Hematopoietic multipotent progenitor cell (in vitro differentiated cells): ENCODE measurements at places on chromosomes 2 and 18. TPM values are rescaled to one million over a fixed set of nuclear protein-coding genes. Genes with fewer than 3 reads are reported as not detected.

GRCh38 chr18:2651981-2652380 lies 3.5 kb upstream of the SMCHD1 start:
- DNase-seq: no peak

DNA sequence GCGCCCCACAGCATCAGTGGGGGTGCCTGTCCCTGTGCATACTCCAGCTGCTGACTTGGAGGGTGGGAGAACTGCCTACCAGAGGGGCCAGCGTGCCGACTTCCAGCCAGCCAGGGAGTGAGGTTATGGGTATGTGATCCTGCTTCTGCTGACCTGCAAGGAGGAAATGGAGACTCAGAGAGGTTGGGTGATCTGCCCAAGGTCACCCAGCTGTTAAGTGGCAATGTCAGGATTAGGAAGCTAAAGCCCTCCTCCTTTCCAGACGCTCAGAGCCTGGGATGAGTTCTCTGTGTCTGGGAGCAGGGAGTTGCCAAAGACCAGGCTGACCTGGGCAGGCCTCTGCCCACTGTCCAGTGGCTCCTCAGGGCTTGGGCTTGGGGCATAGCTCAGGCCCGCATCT lies 169.6 kb downstream of the GLI2 start:
- no peak for DNase-seq

DNA sequence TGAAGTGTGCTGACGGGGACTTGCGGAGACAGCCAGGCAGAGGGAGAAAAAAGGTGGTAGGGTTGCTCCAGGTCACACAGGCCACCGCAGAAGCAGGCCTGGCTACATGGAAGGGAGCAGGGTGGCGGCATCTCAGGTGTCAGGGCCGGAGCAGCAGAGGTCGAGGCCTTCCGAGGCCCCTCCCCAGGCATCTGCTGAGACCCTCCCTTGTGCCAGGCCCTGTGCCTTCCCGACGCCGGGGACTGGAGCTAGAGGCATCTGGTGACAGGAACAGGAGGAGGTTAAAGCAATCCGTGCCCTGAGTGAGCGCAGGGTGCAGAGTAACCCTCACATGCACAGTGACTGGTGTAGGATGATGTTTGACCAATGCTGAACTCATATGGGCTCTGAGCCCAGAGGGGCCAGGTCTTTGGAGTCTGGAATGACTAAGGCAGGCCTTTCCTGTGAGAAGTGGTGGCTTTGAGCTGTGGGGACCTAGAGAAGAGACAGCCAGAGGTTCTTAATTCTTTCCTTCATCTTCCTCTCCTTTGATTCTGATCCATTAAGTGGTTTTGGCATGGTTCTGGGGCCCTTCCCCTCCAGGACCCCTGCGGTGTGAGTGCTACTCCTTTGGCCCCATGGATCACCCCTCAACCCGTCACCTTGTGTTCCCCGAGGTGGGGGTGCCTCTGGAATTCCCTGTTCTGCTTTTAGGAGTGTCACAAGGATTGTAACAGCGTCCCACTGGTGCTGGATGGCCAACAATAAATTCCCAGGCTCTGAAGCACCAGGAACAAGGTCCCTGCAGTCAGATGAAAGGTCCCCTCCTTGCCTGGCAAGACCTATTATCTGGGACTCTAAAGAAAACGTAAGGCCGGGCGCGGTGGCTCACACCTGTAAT lies 72.1 kb downstream of the KLHL29 start:
- DNase-seq: no peak

DNA sequence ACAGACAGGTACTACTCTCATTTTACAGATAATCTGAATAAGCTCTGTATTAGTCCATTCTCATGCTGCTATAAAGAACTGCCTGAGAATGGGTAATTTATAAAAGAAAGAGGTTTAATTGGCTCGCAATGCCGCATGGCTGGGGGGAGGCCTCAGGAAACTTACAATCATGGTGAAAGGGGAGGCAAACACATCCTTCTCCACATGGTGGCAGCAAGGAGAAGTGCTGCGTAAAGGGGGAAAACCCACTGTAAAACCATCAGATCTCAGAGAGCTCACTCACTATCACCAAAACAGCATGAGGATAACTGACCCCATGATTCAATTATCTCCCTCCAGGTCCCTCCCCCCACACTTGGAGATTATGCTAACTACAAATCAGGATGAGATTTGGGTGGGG lies 254.4 kb downstream of the KCNE4 start:
- DNase-seq: no peak

DNA sequence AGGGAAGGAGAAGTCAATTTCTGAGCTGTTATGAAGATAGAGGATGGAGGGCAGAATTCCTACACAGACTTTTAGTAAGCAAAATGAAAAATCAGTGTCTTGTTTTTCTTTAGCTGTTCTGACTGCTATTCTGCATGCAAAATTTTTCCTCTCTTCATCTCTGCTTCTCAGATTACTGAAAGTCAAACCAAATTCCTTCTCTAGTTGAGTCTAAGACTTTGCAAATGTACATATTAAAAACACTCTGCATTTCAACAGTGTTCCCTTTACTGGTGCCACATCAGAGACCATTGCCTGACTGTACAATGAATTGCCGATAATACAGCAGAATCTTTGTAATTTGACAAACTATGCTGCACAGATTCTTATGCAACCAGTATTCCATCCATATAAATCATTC lies 198.8 kb downstream of the EXOC6B start:
- no peak for DNase-seq

DNA sequence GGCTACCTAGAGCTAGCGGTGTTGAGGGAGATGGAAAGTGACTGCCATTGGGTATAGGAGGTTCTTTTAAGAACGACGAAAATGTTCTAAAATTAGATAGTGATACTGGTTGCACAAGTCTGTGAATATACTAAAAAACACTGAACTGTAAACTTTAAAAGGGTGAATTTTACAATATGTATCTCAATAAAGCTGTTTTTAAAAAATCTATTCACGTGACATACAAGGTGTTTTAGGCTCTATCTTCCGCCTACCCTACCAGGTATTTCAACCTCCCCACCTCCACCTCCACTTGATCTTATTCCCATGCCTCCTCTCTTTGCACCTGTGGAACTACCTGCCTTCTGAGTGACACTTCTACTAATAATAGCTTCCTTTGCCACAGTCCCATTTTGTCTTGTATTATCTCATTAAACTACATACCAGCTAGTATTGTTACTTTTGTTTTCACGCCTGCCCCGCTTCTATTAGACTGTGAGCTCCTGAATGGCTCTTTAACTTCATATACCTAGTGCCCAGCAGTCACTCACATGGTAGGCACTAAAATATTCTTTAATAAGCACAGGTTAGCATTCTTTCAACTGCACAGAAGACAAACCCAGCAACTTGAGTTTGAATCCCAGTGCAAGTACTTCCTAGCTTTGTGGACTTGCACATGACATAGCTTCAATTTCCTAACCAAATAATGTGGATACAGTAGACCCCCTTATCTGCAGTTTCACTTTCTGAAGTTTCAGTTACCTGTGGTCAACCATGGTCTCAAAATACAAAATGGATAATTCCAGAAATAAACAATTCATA lies 9.3 kb downstream of the ITSN2 start:
- no peak for DNase-seq

- DNase-seq: no peak
Observed at GRCh38 chr2:4077017-4077416, 373.6 kb downstream of the DCDC2C start.

- DNase-seq: no peak
Observed at GRCh38 chr2:71540818-71541217, 87.5 kb downstream of the DYSF start.

DNA sequence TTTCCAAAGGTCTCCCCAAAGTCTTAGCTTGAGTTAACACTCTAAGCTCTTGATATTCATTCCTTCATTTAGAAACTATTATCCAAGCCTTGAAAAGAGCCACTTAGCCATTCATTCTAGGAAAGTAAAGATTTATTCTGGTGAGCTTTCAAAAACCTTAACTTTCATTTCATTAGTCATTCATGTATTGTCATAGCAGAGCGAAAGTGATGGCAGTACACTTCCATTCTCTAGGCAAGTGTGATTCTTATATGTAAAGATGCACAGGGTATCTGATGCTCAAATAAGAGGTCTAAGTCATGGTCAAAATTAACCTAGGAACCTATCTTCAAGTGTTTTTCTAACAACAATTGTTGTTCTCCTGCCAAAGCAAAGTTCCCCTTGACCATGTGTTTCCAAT lies 553.0 kb upstream of the FANCL start:
- DNase-seq: no peak

The CERKL gene
- total RNA-seq: under 0.01 TPM

The MC4R gene
- not detected for total RNA-seq
